ENCODE measurements at places on chromosomes 1 and 21.
A peak's percentile ranks its signal among the peaks of the same experiment; 100 is the strongest.

DNA sequence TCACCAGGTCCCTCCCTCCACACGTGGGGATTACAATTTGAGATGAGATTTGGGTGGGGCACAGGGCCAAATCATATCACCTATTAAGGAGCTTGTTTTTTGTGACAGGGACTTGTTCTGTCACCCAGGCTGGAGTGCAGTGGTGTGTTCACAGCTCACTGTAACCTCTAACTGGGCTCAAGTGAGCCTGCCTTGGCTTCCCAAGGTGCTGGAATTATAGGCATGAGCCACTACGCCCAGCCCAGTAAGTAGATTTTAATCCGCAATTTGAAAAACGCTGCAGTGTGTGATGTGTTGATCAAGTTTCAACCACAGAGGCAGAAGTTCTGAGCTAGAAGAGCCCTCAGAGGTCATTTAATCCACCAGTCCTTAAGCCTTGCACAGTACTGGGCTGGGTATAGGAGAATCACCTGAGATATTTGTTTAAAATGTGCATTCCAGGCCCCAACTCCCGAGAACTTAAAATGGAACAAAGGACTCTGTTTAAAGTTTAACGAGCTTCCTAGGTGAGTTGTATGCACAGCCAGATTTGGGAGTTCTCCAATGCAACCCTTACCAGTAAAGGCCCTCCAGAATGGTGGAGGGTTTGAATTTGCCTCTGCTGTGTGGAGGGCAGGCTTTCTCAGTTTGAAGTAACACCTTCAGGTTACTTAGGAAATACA lies 13.4 kb downstream of the RPL11 start:
- DNase-seq: no peak

DNA sequence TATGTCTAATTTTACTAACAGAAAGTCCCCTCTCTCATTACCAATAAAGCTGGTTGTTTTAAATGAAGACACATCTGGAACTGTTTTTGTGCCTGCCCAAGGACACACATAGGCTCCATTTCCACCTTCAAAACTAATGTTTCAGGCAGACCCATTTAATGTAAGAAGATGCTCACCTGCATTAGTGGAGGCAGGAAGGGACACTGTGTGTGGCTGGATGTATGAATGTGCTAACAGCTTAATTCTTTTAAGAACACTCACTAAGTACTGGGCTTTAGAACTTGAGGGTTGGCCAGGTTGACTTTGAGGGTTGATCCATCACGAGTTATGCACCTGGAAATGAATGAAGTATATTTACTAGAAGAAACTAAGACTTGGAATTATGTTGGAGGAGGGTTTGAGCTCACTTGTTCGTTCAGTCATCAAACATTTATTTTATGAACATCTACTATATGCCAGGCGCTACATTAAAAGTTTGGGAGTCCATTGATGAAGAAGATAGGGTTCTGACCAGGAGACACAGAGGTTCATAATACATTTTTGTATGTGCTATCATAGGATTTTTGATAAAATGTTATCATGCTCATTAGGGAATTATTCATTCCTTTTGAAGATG lies 5.4 kb downstream of the JUN start:
- no peak for DNase-seq

DNA sequence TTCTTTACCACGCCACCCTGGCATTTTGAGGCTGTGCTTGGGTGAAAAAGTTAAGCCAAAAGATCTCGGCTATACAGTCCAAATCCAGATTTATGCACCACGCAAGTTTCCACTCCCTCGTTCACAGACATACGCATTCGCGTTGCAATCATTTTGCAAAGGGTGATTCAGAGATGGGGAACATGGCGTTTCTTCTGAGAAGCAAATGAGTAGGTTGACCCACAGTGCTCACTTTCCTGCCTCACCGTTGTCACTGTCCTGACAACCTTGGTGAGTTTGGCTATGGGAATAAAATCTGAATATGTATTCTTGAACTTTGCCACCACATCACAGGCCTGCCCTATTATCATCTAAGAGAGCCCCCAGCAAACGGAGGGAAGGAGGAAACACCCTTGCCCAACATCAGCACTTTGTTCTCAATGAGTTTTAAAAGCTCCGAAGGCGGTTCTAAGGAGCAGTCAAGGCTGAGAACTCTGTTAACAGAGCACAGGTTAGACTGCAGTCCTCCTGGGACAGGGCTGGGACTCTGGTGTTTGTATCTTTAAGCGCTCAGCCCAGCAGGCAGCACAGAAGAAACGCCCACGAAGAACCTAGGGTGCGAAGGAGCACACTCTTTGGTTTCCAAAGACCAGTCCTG lies 86.4 kb downstream of the RUNX1 start:
- no peak for DNase-seq

DNA sequence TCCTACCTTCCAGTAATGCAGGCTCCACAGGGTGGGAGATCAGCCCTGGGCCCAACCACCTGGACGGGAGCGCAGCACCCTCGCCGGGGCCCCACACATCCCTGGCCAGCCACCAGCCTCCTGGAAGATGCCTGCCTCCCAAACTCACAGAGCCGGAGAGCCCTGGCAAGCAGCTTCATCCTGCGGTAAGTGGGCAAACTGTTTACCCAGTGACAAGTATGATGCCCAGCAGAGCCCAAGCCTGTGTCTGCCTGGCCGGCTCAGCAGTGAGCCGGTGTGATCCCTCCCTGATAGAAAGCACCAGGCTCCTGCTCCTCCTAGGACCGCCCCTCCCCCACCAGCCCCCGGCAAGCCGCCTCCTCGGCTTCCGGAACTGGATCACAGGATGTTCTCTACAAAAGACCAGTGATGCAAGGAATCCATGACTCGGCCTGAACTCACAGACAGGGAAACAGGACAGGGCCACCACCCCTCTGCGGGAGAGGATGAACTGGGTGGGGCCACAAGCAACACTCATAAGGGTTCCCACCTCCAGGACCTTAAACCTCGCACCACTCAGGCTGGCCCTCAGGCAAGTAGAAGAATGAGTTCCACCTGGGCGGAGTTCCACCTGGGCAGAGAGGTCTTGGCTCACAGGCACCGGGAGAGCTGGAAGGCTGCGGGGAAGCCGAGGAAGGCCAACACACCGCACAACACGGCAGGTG lies 7.9 kb downstream of the ACOT7 start:
- no peak for DNase-seq

- DNase-seq: no peak
These were observed 254.7 kb downstream of the USH2A start for GRCh38 chr1:216168546-216168945.

DNA sequence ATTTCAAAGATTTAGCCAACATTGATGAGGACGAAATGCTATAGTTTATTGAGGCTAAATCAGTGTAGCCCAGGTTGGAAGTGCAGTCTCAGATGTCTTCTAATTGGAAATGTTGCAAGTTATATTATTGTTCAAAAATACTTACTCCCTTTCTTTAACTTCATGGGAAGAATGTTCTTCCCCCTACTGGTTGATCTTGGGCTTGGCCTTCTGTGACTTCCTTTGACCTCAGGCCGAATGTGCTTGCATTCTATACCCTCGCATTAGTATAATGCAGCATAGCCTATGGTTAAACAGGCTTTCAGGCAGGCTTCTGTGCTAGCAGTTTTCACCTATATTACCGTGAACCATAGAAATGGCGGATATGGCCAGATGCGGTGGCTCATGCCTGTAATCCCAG lies 77.3 kb downstream of the RPE65 start:
- no peak for DNase-seq

GRCh38 chr21:45222001-45222400 lies 65.7 kb downstream of the POFUT2 start:
- no peak for DNase-seq

GRCh38 chr1:234782791-234783190 lies 172.8 kb upstream of the IRF2BP2 start:
- no peak for DNase-seq

DNA sequence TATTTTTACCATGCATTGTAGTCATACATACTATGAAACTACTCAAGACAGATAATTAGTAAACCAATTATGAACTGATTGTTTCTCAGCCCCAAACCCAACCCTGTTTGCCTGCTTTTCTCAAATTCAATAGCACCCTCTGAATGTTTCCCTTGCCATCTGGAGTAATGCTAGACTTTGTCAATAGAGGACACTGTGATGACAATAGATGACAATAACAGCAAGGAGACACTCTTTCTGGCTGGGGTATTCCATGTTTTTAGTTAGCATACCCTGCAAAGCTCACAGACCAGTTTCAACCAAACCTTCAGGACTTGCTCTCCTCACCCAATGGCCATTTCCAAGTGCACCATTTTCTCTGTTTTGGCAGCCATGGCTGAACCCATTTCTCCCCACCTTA lies 108.5 kb upstream of the LRRC7 start:
- DNase-seq: no peak

DNA sequence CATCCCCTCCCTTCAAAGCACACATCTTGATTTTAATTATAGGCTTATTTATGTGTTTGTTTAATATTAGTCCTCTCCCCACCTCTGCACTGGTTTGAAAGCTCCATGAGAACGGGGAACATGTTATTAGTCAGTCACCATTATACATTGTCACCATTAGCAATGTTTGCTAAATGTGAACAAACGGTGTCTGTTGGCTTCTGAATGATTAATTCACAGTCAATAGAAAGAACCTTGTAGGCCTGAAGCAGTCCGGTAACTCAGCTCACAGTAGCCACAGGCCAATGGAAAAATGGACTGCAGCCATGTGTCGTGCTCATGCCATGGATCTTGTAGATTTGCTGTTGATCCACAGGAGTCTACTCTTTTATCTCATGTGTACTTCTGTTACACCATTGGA lies 49.7 kb upstream of the NHLH2 start:
- DNase-seq: no peak

DNA sequence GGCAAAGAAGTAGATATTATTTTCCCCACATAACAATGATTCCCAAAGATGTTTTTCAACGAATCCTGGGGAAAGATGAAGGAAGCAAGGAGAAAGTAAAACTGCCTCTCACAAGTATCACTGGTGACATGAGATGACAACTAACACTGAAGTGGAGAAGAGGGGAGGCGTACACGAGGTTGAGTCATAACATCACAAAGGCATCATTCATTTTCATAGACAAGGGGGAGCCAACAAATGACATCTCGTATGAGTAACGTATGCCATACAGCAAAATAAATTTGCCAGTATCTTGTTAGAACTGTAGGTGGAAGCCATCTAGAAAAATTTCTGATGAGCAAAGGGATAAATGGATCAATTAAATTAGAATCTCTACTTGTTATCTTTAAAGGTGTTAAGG lies 56.6 kb downstream of the ATP1B1 start:
- no peak for DNase-seq

- no peak for DNase-seq
These were observed 31.7 kb upstream of the ITLN1 start for GRCh38 chr1:160916666-160917065.

DNA sequence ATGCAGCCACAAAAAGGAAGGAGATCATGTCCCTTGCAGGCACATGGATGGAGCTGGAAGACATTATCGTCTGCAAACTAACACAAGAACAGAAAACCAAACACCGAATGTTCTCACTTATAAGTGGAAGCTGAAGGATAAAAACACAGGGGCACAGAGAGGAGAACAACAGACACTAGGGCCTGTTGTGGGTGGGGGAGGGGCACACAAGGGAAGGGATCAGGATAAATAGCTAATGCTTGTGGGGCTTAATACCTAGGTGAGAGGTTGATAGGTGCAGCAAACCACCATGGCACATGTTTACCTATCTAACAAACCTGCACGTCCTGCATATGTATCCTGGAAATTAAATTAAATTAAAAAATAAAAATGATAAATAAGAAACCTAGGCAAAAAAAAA lies 969.9 kb downstream of the TTLL7 start:
- DNase-seq: no peak

- peak; percentile 31 for DNase-seq
These were observed 9.0 kb upstream of the FAM131C start for GRCh38 chr1:16082283-16083038.

GRCh38 chr1:71193153-71193552 lies 112.3 kb upstream of the ZRANB2 start:
- no peak for DNase-seq

DNA sequence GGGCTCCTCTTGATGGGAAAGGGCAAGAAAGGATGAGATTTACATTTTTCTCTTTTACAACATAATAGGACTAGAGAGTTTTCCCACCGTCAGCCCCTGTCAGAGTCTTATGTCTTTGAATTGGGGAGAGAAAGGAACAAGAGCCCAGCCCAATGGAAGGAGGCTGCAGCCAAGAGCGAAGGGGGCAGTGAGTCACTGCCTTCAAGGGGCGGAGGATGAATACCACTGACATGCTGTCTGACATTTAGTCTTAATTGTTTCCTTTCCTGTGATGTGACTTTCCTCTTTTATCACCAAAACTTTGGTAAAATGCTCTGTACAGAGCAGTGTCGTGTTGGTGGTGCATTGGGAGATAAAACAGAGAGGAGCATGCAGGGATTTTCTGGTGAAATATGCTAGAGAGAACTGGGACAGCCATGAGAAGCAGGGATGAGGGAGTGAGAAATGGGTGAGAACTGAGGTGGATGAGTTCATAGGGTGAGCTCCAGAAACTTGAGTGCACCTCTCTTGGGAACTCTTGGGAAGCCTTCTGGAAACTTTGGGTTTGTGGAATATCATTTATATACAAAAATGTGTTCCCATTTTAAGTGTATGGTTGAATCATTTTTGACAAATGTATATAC lies 179.9 kb upstream of the FGGY start:
- no peak for DNase-seq

DNA sequence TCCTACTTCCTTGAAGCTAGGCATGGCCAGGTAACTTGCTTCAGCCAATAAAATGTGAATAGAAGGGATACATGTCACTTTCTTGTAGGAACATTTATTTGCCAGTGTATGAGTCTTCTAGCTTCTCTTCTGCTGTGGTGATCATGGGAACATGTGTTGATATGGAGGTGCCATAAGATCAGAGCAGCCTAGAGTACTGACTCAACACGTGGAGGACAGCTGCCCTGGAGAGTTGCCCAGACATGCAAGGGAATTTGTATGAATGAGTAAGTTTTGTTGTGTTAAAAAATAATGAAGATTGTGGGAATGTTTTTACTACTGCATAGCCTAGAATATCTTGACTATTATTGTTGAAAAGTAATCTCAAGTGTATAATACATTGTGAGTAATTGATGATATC lies 502.3 kb downstream of the NUF2 start:
- no peak for DNase-seq

GRCh38 chr1:47881505-47882442 lies 115.4 kb downstream of the TRABD2B start:
- no peak for DNase-seq

- DNase-seq: no peak
These were observed 1.2 kb upstream of the ADORA1 start for GRCh38 chr1:203126151-203126865.

GRCh38 chr1:63886340-63886739 lies 112.5 kb downstream of the ROR1 start:
- DNase-seq: no peak

- DNase-seq: no peak
These were observed 149.2 kb upstream of the JUN start for GRCh38 chr1:58932859-58933598.

DNA sequence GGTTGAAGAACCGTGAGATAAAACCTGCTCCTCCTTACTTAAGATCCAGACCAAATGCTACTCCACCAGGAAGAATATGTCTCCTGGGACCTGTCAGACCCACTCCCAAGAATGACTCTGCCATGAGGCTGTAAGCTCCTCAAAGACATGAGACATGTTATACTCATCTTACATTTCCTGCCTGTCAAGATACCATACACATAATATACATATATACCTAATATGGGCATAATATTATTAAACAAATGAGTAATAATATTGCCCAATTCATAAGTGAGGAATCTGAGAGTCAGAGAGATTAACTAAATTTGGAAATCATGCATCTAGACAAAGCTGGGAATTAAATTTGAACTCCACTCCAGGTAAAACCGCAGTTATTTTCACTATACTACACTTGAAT lies 634.9 kb downstream of the LMO4 start:
- DNase-seq: no peak

- DNase-seq: no peak
These were observed 213.1 kb downstream of the RERE start for GRCh38 chr1:8604041-8604945.
